Aorta (tissue), 5 donors: ENCODE measurements at places on chromosomes 1 and 21.

DNA sequence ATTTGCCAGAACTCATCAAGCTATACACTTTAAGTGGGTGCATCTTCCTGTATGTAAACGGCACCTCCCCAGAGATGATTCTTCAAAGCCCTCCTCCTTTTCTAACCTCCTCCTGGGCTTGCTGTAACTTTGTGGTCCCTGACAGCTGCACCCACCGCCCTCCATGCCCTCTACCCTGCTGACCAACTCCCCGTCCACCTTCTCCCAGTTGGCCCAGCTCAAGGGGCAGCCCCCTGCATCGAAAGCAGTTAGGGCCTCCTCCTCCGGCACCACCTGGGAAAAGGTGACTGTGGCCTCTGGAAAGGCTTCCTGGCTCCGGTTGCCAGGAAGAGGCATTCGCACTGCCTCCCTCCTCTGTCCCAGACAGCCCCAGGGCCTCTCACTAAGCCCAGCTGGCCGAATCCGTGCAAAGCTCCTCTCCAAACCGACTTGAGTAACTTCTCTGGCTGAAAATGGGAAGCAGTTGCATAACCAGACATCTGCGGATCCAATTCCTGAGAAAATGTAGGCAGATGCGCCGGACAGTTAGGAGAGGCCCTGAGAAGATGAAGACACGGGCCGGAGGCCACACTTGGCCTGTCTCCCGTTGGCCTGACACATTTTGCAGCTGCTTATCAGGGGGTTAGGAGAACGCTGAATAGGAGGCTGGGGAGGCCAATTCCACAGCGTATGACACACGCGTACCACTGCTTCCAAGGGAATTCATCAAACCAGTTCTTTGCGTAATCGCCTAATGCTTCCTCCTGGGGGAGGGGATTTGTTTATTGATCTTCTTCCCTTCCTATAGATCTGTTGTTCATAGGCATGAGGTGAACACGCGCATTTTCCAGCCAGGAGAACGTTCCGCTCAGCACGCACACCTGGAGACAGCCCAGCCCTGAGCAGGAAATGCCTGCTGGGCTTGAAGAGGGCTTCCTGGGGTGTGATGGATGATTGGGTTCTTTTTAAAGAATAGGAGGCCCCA, 48.7 kb upstream of the COL6A2 start:
- peak; percentile 91 for DNase-seq

GRCh38 chr1:206674745-206675175, 9.9 kb upstream of the MAPKAPK2 start:
- peak; percentile 86 for DNase-seq

DNA sequence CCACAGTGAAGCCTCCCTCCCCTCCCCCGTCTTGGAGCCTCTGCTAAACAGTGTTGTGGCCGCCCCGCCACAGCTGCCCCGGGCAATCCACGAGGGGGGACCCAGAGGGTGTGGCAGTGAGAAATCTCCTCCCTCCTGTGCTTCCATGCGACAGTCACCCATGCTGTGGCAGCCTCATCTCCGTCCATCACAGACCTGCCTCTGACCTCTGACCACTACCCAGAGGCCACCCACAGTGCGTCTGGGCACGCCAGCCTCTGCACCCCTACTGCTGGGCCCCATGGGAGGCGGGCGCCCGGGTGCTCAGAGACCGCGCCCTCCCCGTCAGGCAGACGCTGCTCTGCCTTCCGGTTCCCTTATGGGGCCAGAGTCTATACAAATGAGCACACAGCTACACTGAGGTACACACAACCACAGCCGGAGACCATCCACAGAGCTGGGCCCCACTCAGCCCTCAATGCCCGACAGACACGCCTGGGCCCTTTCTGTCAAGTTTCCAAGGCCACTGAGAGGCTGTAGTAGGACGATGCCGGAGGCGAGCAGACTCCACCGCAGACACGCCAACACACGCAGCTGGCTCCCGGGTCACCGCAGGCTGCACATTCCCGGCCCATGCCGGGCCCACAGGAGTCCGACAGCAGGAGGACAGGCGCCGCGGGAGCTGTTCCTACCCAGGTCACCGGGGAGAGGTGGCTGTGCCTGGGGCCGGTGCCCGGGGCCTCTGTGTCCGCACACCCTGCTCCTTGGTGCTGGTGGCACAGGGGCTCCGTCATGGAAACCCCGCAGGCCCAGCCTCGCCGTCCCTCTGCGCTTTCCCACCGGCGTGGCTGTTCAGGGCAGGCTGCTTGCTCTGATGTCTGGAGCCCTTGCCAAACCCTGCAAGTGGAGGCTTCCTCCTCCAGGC, 23.9 kb upstream of the TMEM52 start:
- DNase-seq, result peak; percentile 67

DNA sequence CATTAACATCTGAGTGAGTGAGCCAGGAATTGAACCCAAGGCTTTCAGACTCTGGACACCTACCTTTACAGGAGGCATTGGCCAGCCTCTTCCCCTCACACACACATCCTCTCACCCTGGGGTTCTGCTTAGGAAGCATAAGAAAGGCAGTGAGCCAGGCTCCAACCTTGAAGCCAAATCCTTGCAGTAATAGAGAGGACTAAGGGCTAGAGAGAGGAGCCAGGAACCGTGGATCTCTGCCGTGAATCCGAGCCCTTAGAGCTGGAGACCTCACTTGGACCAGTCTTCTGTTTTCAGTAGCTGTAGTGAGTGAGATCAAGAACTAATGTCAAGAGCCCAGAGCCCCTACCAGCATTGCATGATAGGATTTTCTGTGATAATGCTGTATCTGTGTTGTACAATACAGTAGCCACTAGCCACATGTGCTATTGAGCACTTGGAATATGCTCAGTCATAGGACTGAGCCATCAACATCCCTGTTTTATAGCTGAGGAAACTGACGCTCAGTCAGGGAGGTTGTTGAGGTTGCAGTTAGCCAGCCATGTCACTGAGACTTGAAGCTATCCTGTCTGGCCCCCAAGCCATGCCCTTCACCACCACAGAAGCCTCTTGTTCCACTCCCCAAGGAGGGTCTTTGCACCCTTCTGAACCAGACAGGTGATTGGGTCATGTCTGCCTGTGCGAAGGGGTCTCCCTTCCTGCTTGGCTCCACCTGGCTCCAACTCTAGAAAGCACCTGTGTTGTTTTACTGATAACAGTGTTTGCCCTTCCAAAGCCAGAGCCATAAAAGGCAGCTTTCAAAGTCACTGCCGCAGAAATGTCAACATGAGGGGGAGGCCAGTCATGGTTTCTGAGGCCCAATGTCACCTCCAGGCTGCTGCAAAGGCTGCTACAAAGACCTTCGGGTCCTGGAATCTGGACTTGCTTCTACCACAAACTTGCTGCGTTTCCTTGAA, 101.1 kb upstream of the JUN start:
- peak; percentile 63 for DNase-seq

DNA sequence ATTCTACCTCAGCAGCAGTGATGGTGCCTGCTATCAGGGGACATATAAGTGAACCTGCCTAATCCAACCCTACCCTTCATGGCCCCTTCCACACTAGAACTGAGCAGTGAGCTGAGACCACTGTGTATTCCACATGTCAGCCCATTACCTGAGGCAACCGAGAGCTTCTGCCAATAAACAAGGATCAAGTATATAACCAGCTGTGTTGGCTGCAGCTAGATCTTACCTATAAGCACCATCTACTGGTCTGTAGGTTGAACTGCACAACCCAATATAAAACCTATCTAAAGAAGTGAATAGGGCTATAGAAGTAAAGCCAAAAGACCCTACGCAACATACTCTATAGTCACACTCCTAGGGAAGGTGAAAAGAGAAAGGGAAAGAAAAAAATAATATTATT, 376.9 kb downstream of the HHIPL2 start:
- DNase-seq, result no peak

- DNase-seq, result no peak
These were observed 180.5 kb downstream of the VPS13D start for GRCh38 chr1:12410351-12410750.

- DNase-seq, result no peak
These were observed 69.0 kb upstream of the KAZN start for GRCh38 chr1:14529475-14529874.

DNA sequence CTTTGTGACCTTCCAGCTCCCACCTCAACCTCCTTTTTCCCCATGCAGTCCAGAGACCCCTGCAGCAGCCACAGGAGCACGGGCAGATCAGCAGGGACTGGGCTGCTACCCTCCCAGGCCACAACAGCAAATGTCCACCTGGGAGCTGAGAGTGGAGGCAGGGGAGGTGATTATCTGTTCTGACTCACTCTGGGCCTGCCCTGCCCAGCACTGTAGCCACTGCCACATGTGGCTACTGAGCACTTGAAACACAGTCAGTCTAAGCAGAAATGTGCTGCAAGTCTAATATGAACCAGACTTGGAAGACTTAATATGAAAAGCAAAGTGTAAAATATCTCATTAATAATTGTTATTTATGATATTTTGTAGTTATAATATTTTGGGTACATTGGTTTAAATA, 148.9 kb upstream of the VANGL1 start:
- DNase-seq, result no peak

GRCh38 chr1:161390559-161390858, 22.8 kb upstream of the CFAP126 start:
- DNase-seq, result no peak

- no peak for DNase-seq
These were observed 286.7 kb downstream of the SRGAP2C start for GRCh38 chr1:121471523-121471922.

- DNase-seq, result no peak
These were observed 12.1 kb downstream of the PRKACB start for GRCh38 chr1:84156210-84156621.

DNA sequence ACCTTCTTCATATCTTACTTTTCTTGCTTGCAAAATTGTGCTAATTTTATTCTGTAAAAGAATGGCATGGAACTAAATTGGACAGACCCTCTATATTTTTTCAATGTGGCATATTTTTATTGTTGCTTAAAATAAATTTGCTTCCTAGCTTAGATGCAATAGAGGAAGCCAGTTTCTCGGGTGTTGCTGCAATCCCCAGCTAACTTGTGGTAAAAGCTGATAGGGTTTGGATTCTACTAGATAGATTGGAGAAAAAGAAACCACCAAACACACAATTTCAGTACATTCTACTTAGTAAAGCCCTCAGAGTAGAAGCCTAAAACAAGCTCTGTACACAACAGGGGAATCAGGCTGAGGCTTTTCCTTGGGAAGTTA, 49.5 kb upstream of the GCLM start:
- DNase-seq, result no peak

DNA sequence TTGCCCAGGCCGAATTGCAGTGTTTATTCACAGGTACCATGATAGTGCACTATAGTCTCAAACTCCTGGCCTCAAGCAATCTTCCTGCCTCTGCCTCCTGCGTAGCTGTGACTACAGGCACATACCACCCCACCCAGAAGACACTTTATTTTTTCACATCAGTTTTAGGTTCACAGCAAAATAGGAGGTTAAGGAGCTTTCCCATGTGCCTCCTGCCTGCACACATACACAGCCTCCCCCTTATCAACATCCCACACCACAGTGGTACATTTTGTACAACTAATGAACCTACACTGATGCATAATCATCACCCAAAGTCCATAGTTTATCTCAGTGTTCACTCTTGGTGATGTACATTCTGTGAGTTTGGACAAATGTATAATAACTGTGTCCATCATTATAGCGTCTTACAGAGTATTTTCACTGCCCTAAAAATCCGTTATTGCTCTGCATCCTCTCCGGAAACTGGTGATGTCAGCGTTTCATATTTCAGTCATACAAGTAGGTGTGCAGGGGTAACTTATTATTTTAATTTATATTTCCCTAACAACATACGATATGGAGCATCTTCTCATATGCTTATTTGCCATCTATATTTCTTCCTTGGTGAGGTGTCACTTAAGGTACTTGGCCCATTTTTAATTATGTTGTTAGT, 23.2 kb downstream of the OR13G1 start:
- no peak for DNase-seq

DNA sequence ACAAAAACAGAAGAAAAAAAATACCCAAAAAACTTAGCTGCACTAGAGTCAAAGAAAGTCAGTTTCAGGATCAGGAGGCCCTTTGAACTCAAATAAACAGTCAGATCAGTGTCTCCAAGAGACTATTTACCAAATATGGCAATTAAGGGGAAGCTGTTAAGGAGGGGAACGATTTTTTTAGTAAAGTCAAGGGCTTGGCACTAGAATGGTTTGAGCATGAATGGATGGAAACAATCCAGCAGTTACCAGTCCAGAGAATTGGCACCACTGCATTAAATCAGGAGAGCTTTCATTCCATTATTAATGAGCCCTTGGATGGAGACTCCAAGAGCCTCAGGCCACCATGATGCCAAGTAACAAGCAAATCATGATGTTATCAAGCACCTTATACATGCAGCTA, 7.2 kb downstream of the TRAPPC3 start:
- no peak for DNase-seq

GRCh38 chr1:151511636-151512215, 539 bp downstream of the CGN start:
- DNase-seq, result peak; percentile 52
